ENCODE measurements at places on chromosomes 12 and 14.

- DNase-seq: no peak
Observed at GRCh38 chr12:104464899-104465298, 8.2 kb downstream of the CHST11 start.

DNA sequence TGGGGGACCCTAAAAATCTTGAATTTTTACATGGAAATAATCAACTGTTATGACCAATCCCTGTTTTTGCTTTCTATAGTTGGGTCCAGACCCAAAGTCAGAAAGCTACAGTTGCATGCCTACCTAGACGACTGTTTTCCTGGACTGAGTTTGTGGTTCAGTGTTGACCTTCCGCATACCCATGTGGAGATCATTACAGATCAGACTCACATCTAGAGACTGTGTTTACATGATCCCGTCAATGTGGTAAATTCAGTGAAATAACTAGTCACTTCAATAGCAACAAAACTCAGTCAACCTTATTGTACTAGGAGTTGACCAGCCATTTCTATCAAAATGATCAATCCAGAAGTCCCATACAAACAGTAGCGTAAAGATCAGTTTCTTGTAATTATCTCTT, 257.6 kb downstream of the EGLN3 start:
- no peak for DNase-seq

- no peak for DNase-seq
Observed at GRCh38 chr12:15541996-15542631, 219.8 kb downstream of the PTPRO start.

- DNase-seq: no peak
Observed at GRCh38 chr12:685388-685787, 22.1 kb upstream of the NINJ2 start.

DNA sequence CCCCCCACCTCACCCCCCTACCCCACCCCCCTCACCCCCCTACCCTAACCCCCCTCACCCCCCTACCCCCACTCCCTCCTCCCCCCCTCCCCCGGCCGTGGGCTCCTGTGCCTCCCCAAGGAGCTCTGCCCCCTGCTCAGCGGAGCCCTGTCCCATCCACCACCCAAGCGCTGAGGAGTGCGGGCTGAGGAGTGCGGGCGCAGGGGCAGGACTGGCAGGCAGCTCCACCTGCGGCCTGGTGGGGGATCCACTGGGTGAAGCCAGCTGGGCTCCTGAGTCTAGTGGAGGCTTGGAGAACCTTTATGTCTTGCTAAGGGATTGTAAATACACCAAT, 2.3 kb upstream of the JPH4 start:
- DNase-seq: no peak

DNA sequence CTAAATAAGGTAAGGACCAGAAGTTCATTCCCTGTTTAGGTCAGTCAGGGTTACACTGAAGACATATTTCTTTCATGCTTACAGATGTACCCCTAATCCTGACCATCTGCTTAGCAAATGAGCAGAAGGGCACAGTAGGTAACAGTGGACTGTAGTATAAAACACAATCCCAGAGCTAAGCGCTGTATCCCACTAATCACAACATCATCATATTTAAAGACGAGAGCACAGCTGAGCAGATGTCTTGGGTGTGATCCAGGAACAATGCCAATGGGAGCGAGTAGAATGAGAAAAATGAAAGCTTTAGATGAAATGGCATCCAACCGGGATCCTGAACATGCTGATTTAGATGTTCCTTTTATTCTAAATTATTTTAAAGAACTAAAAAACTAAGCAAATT, 213.4 kb downstream of the CCER1 start:
- DNase-seq: peak; percentile 24

DNA sequence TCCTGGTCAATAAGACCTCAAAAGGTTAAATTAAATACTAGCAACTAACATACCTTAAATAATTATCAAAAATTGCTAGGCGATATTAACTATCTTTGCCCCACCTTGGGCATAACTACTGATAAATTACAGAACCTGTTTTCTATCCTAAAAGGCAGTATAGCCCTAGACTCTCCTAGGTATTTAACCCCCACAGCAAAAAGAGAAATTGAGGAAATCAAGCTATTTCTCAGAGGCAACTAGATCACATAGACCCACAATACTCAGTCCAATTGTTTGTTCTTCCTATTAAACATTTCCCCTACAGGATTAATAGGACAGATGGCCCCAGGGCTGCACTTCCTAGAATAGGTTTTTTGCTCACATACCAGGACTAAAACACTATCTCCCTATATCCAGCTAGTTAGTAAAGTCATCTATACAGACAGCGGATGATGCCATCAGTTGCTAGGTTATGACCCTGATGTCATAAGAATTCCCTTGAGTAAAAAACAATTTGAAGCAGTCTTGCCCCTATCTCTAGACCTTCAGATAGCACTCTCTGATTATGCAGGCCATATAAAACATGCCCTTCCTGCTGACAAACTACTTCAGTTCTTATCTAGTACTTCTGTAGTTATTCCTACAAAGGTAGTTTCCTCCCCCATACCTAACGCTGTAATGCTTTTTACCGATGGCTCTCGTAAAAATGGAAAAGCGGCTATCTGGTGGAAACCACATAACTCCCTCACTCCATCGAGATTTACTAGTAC, 118.4 kb downstream of the PPHLN1 start:
- DNase-seq: no peak
